ENCODE measurements at places on chromosomes 11 and 22.

GRCh38 chr11:84249344-84250135 lies 963.4 kb upstream of the CCDC90B start:
- no peak for DNase-seq

DNA sequence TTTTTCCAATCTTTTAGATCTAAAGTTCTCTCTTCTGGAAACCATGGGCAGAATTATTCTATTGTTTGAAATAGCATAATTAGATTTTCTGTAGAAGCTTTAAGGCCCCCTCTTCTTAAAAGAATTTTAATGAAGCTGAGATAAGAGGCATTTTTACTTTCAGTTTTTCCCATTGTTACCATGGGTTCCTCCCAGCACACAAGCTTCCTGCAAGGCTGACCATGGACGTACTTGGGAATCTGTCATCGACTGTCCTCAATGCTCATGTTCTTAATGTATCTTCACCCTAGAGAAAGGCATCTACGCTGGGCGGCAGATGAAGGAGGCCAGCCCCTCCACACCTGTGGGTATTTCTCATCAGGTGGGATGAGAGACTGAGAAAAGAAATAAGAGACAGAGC lies 11.1 kb downstream of the OR52K2 start:
- no peak for DNase-seq

GRCh38 chr11:72491001-72491400 lies 56.7 kb upstream of the CLPB start:
- no peak for DNase-seq

GRCh38 chr11:106063009-106063408 lies 14.1 kb downstream of the KBTBD3 start:
- no peak for DNase-seq

DNA sequence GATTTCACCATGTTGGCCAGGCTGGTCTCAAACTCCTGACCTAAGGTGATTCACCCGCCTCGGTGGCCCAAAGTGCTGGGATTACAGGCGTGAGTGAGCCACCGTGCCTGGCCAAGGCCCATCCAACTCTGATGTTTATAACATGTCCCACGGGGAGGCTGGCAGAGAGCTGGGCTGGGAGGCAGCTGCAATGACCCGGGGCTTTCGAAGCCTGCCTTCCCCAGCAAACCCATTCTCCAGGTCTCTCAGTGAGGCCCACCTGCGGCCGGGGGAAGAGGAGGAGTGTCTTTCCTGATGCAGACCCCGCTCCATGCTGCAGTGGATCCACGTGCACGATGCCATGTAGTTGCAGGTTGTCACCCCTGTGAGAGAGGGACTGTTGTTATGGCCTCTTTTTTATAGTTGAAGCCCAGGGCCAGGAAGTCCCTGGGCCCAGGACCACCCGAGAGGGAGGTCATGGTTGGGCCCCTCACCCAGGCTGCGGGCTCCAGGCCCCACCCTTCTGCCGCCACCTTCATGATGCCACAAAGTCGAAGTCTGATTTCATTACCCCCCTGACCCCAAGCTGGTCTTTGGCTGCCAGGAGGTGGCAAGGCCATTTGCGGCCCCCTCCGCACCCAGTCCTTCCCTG lies 38.3 kb downstream of the KCNJ4 start:
- DNase-seq: no peak

- DNase-seq: no peak
Measured at GRCh38 chr11:46892109-46892508, 26.2 kb downstream of the LRP4 start.

DNA sequence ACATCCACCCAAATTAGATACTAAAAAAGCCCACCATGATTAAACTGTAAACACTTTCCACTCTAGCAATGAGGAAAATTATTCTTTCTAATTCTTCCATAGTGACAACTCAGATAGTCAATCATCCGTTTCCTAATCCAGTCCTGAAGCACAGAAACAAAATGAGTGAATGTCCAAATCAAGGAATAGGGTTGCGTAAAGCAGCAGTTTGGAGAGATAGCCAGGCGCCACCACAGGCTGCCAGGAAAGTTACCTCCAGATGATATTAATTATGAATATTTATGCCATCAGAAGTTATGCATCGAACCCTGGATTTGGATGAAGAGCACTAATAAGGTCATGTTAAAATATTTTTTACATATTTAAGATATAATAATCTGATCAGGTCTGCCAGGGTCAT lies 63.2 kb downstream of the ETS1 start:
- no peak for DNase-seq

GRCh38 chr11:26621132-26621531 lies 49.1 kb upstream of the MUC15 start:
- DNase-seq: no peak

DNA sequence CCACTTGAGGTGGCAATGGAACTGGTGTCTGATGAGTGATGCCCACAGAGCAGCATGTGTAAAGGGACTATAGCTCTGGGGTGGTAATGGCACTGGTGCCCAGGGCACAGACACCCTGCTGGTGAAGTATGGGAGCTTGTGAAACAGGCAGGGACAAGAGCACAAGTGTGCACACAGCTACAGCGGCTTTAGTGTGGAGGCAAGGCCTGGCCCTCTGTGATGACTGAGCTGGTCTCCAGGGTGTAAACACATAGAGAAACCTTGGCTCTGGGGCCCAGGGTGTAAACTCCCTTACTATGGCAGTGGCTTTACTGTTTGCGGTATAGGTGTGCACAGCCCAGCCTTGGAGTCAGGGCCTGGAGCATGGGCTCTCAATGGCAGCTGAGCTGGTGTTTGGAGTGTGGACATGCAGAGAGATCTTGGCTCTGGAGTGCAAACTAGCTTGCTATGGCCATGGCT lies 46.3 kb downstream of the BIRC2 start:
- no peak for DNase-seq

GRCh38 chr11:76653674-76654284 lies 16.8 kb downstream of the LRRC32 start:
- DNase-seq: no peak

DNA sequence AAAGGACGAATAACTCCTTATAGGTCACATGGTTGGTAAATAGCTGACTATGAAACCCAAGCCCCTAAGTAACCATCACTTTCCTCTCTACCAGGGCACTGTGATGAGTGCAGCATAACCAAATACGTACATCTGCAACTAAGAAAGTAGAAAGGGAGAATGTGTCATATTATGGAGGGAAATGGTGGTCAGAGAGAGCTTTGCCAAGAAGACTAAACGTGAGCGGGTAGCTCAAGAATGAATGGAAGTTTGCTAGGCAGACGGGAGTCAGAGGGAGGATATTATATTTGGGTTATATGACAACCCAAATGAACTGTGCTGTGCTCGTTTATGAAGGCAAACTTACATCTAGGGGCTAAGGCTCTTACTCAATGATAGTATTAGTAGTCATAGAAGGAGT lies 537.3 kb downstream of the OPCML start:
- no peak for DNase-seq

GRCh38 chr11:107659310-107659709 lies 52.5 kb downstream of the SLN start:
- DNase-seq: no peak

- DNase-seq: no peak
Measured at GRCh38 chr11:37942081-37942480, 1344.0 kb upstream of the RAG2 start.

GRCh38 chr11:72174302-72175070 lies 17.5 kb upstream of the FOLR1 start:
- no peak for DNase-seq
